ENCODE measurements at places on chromosomes 3 and 15.

- DNase-seq: no peak
Measured at GRCh38 chr3:65748326-65748725, 290.4 kb downstream of the MAGI1 start.

DNA sequence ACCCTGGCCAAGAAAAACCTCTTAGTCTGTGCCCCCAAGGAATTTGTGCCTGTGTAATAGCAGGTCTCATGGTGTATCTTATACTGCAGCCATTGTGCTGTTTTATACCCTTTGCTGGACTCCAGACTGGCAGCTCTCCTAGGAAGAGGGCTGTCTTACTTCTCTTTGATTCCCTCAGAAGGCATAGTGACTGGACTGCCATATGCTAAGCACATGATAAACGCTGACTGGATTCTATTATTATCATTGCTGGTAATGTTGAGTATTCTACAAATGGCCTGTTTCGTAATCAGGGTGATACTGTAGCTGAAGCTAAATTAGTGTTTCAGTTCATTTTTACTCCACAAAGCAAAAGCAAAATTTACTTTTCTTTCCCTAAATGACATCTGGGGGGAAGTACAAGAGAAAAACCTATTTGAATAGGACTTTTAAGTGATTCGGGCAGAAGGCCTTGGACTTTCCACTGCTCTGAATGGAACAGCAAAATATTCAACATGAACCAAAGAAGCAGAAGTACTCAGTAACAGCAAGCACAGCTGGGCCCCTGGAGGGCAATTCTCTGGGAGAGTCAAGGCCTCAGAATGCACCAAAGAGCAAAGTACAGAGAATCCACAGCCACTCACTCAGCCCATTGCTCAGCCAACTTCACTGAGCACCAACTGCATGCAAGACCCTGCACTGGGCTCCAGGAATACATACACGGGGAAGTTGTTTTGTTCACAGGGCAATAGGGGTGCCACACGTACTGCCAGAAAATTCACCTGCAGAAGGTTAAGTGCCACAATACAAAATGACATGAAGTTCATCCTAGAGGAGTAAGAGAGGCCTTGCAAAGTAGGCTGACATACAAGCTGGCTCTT, 7.9 kb upstream of the BCL2A1 start:
- DNase-seq: no peak

- no peak for DNase-seq
Measured at GRCh38 chr3:14424711-14425580, 22.5 kb downstream of the SLC6A6 start.

DNA sequence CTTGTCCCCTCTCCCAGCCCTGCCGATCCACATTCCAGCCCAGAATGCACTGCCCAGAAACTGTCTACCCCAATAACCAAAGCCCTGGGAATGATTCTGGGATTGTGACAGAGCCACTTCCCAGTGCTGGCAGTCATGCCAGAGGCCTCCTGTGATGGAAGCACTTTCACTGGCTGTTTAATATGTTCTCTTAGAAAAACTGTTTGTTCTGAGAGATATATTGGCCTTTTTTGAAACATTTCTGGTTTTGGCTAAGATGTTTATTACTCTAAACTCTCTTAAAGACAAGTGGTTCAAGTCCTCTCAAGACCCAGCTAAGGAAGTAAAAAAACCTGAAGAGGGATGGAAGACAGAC, 74.0 kb upstream of the HACD2 start:
- DNase-seq: no peak

DNA sequence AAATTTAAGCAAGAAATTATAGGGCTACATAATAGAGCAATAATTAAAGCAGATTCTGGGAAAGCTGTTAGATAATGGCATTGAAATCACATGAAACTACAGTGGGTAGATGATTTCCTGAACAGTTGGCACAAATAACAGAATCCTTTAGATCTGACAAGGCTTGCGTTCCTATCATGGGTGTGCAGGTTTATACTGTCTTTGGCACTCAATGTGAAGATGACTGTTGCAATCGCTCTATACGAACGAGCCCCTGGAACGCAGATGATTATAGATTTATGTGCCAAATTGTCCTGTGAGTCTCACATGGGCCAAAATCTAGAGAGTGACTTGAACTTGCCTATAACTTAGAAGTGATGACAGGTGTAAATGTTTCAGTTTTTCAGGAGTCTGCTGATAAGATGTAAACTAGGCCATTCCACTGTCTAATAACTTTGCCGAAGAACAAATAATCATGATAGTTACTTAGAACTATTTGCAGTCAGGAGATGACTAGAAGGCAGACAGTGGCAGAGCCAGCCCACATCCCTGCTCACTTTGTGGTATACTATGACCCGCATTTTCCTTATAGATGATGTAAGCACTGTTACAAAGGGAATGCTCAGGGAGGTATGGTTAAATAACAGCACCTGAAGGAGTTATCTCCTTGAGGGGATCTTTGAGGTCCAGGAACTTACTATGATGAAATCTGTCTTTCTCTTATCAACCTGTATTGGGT, 30.5 kb upstream of the TRPC1 start:
- no peak for DNase-seq

- DNase-seq: no peak
Measured at GRCh38 chr3:150830094-150830681, 67.2 kb upstream of the SIAH2 start.

GRCh38 chr3:46566040-46566641, at the start of gene LRRC2:
TSS of gene LRRC2 (minus strand) at chr3:46566302. CDS start at chr3:46551591, 14,711 bp downstream.
- peak; percentile 9 for DNase-seq

DNA sequence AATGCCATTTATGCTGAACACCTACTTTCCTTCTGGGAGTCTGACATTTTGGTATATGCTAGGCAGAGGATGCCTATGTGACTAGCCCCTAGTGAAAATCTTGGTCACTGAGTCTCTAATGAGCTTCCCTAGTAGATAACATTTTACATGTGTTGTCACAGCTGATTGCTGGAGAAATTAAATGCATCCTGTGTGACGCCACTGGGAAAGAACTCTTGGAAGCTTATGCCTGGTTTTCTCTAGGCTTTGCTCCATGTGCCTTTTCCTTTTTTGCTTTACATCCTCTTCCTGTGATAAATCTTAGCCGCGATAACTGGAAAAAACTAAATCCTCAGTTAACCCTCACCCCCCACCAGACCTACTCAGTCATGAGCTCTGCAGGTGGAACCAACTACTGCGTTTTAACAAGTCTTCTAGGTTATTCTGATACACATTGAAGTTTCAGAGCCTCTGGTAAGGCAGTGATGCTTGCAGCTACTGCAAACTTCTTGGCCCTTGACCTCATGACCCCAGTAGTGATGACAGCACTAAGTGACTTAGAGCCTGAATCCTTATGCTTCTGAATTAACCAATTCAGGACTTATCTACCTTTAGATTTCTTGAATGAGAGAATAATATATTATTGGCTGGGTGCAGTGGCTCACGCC, 292.4 kb upstream of the SOX14 start:
- DNase-seq: no peak
